ENCODE measurements at places on chromosomes 12 and 14. TPM values are rescaled to one million over a fixed set of nuclear protein-coding genes. Genes with fewer than 3 reads are reported as not detected.

The TMEM132C gene
- total RNA-seq, result not detected

The DDN gene
- total RNA-seq, result not detected

The C12orf42 gene
- total RNA-seq, result not detected

The RASSF8 gene
- 43.5 TPM for total RNA-seq

The AICDA gene
- total RNA-seq, result not detected

The GLS2 gene
- total RNA-seq, result not detected

The SMCO2 gene
- total RNA-seq, result not detected

The NOPCHAP1 gene
- total RNA-seq, result 5.0 TPM

The MFAP5 gene
- total RNA-seq, result 2.3 TPM

The THAP2 gene
- total RNA-seq, result 4.5 TPM

The AQP6 gene
- not detected for total RNA-seq

DNA sequence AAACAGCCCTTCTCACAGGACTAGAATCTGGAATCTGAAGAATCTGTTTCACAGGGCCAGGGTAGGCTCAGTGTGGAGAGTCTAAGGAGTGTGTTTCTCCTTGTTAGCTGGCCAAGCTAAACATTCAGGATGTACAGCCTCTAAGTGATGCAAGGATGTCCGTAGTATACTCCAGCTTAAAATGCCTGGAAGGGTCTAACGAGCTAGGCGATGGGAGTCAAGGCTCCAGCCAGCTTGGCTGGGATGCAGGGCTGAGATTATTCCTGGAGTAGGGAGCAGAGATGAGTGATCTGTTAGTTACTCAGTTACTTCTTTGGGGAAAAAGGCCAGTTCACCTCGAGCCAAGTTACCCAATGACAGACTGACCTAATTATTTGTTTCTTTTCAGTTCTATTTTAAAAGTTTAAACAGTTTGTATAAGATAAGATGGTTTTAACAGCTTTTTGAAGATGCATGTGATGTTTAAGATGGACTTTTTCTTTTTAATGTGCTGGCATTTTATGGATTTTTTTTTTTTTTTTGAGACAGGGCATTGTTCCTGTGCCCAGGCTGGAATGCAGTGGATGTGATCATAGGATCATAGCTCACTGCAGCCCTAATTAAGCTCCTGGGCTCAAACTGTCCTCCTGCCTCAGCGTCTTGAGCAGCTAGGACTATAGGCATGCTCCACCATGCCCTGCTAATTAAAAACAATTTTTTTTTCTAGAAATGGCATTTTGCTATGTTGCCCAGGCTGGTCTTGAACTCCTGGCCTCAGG lies 41.1 kb downstream of the SYNE2 start:
- DNase-seq, result no peak

- peak; percentile 26 for DNase-seq
Observed at GRCh38 chr12:176321-177181, 37.4 kb downstream of the SLC6A12 start.

DNA sequence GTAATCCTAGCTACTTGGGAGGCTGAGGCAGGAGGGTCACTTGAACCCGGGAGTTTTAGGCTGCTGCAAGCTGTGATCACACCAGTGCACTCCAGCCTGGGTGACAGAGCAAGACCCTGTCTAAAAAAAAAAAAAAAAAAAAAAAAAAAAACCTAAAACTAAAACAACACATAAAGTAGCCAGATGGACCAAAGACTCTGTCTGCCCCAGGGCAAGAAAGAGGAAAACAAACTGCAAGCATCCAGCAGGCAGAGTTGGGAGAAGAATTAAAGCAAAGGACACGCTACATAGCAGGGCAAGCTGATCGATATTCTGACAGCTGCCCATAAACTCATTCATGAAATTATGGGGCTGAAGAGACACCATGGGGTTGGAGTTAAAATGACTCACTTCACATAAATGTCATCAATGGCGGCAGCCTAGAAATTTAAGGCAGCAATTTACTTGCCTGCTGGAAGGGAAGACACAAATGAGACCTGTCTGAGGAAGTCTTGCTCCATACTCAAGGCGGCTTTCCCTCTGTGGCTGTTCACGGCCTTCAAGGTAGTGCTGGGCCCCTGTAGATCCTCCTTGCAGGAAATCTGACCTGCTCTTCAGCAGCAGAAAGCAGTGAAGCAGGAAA lies 259.1 kb upstream of the FKBP4 start:
- DNase-seq, result no peak

GRCh38 chr12:132558042-132558856 lies 52.1 kb downstream of the LRCOL1 start:
- DNase-seq, result no peak

DNA sequence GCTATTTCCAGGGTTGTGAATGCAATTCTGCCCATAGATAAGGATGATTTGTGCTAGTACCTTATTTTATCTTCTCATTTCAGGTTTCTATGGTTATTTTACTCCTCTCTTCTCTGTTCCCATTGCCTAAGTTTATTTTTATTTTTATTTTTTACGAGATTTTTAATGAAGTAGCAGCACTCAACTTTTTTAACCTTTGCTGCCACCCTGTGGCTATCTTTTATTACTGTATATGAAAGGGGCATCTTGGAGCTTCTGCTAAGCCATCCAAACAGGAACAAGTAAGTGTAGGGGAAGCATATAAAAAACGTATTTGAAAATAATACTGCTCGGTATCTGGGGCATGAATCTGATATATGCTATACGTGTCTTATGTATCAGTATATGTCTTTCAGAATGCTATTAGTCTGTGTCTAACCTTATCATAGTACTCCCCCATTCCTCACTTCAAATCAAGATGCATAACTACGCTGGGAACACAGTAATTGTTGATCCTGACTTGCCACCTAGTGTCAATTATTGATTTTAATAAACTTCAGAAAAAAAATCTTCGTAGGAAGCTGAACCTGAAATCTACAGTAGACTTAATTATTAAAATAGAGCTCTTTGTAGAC lies 60.3 kb downstream of the KLRG1 start:
- DNase-seq, result no peak

GRCh38 chr14:75183225-75183624 lies 6.8 kb upstream of the TMED10 start:
- DNase-seq, result no peak

DNA sequence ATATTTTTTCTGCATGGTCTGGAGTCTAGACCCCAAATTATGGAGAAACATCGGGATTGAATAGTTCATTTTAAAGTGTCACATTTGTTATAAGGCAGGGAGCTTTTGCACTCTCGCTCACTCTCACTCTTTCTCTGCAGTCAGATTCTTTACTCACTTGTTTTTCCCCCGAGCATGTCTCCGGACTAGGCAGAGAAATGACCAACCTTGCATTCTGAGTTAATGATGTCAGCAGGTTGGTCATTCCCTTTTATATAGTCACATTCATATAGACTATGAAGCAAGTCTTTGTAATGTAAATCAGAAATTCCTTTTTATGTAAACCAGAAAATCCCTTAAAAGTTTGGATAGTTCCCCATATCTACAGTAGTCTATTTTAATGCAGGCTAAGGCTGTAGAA lies 4.1 kb downstream of the C12orf75 start:
- no peak for DNase-seq

DNA sequence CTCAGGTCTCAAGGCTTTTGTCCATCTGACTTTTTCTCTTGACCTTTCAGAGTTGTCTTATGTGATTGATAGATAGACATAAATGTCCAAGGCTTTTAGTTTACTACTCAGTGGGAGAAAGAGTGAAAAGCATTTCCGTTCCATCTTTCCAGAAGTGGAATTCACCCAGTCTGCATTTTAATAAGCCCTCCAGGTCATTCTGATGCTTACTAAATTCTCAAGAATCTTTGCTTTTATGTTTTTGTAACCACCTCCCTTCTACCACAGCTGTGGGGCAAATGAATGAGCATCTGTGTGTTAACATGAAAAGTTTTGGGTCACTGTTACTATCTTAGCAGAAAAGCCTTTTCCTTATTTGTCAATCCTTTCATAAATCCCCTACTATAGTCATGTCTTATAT lies 251.4 kb downstream of the LRIG3 start:
- peak; percentile 25 for DNase-seq

- peak; percentile 86 for DNase-seq
Observed at GRCh38 chr12:6372403-6373003, 2.9 kb downstream of the SCNN1A start.

DNA sequence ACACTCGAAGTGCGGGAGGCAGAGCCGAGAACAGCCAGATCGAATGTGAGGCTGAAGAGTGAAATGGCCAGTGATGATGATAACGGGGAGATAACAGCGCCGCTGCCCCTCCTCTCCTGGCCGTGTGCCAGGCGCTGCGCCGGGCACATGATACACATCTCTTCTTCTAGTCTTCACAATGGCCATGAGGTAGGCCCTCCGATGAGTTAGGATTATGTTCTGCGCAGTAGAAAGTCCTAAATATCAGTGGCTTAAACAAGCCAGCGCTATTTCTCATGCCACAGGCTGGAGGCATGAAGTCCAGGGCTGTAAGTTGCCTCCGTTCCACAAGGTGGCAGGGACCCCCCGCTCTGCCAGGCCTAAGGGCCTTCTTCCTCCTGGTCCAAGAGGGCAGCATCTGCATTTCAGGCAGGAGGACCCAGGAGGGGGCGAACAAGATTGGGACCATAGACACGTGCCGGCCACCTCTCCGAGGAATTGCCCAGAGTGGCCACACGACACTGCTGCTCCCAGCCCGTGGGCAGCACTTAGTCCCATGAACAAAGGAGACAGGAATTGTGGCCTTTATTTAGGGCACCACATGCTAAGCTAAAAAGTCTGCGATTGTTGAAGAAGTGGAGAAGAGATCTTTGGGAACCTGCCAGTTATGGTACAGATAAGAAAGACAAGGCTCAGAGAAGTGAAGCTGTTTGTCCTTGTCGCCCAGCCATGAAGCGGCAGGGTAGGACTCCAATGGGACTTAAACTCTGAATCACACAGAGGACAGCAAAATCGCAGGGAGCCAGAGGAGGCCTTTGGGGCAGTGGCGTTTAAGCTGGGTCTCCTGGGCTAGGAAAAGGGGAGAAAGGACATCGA lies 10.9 kb upstream of the HVCN1 start:
- no peak for DNase-seq

- no peak for DNase-seq
Observed at GRCh38 chr12:108964371-108965352, 56.2 kb downstream of the SVOP start.

GRCh38 chr12:54625598-54625997 lies 9.1 kb downstream of the LACRT start:
- DNase-seq, result no peak

- DNase-seq, result no peak
Observed at GRCh38 chr14:96084796-96085195, 45.6 kb downstream of the C14orf132 start.

GRCh38 chr12:53975479-53976152 lies 862 bp upstream of the HOTAIR start:
- peak; percentile 60 for DNase-seq

- DNase-seq, result no peak
Observed at GRCh38 chr14:104467236-104467635, 112.3 kb upstream of the C14orf180 start.

DNA sequence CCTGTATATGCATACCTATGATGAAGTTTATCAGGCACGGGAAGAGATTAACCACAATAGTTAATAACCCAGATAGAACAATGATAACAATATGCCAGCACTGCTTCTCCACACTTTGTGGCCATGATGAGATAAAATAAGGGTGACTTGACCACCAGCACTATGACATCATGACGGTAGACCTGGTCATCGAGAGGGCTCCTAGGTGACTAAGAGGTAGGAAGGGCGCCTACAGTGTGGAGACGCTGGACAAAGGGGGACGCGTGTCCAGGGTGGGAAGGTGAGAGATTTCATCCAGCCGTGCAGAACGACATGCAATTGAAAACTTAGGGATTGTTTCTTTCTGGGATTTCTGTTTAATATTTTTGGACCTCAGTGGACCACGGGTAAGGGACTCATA lies 221.8 kb upstream of the RTL1 start:
- DNase-seq, result no peak

GRCh38 chr12:2273288-2273687 lies 220.5 kb downstream of the CACNA1C start:
- DNase-seq, result no peak

- no peak for DNase-seq
Observed at GRCh38 chr12:107474639-107475539, 210.7 kb upstream of the PWP1 start.

DNA sequence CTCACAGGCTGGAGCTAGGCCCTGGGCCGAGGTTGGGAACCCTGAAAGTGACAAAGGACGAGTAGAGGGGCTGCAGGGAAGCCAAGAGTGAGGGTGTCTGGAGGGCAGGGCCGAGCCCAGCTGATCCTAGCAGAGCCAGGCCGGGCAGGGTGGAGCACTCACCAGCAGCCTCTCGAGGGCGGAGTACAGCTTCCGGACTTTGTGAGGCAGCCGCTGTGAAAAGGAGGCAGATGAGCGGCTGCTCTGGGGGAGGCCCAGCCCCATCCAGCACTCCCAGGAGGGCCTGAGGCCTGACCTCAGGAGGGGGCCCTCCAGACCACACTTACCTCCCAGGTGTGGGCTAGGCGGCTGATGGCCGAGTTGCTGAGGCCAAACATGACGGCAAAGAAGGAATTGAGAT lies 14.7 kb upstream of the ENDOU start:
- no peak for DNase-seq

DNA sequence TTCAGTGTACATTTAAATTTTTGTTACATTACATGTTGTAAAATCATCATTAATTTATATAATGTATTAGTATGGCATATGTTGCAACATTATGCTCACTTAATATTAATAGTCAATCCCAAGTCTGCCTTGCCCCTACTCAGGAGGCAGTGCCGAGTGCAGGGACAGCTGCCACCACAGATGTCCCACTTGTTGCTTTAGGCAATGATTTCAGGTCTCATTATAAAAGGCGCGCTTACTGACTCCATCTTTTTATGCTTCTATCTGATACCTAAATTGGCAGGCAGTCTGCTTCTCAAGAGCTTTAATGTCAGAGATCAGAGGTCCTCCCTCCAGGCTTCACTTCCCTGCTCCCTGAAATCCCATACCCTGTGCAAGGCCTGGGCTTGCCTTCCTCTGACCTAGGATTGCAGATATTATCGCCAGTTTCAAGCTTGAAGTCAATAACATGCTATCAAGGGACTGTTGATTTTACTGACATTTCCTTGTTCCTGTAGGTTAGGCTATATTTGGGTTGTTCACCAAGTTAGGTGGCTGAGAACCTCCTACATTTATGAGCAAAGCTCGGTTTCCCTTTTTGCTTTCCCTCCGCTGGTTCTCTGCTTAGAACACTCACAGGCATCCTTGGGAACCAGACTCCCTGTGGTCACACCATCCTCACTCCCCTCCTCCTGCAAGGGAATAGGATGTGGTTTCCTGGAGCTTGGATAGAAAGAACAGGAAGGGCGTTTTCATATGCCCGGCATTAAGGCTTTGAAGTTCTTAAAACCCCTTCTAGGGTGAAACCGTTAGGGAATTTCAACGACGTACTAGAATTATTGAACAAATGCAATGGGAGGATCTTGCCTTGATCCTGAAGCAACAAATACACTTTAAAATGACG lies 208.4 kb upstream of the FKBP4 start:
- DNase-seq, result no peak

GRCh38 chr12:30304528-30304927 lies 391.1 kb downstream of the IPO8 start:
- no peak for DNase-seq
